ENCODE measurements at places on chromosomes 12 and 14. TPM values are rescaled to one million over a fixed set of nuclear protein-coding genes. Genes with fewer than 3 reads are reported as not detected.

Gene TBX5
- total RNA-seq: not detected

Gene ASPG
- 0.31 TPM for total RNA-seq

Gene TMEM121
- total RNA-seq: 22.2 TPM

Gene DTX1
- 37.2 TPM for total RNA-seq

Gene C14orf180
- not detected for total RNA-seq

Gene CMKLR1
- 1.3 TPM for total RNA-seq

Gene PRR4
- total RNA-seq: 13.5 TPM

Gene CD4
- total RNA-seq: 1.9 TPM

Gene ATXN3
- total RNA-seq: 36.0 TPM

Gene B4GALNT3
- 4.7 TPM for total RNA-seq

Gene PMCH
- not detected for total RNA-seq

Data from parietal lobe (tissue), 2 donors.